ENCODE measurements at places on chromosomes 7 and 10.

DNA sequence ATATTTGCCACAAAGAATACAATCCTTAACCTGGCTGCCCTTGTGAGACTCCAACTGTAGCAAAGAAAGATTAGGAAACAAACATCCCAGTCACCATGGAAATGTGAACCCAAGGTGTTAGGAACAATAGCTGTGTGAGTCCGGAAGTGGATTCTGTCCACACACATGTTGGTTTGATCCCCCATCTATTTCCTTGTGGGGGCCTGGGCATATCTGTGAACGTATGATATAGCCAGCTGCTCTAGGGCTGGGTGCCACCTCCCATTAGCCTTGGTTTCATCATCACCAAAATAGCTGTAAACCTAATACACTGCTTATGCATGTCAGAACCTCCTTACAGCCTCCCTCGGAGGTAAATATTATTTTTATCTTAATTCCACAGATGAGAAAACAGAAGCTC, 26.4 kb downstream of the GRK5 start:
- DNase-seq, result no peak

DNA sequence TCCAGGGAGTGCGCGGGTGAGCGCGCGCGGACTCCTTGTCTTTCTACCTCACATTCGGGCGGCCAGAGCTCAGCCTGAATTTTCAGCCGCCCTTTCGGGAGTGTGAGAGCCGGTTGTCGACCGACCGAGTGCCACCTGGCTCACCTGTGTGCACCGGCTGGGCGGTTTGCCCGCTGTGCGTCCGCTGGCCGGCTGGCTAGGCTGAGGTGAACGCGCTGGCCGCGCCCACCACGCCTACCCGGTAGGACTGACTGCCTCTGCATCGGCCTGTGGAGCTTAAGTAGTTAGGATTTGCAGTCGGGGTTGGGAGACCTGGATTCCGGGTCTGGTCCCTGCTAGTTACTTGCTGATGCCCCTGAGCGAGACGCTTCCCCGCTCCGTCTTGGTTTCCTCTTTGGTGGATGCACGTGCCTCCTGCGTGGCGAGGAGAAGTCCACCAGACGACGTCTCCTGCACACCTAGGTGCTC, 553 bp downstream of the TSPAN15 start:
- no peak for DNase-seq

GRCh38 chr10:12962556-12962955, 39.0 kb downstream of the CCDC3 start:
- no peak for DNase-seq

GRCh38 chr7:43143918-43144589, 31.6 kb downstream of the HECW1 start:
- no peak for DNase-seq

DNA sequence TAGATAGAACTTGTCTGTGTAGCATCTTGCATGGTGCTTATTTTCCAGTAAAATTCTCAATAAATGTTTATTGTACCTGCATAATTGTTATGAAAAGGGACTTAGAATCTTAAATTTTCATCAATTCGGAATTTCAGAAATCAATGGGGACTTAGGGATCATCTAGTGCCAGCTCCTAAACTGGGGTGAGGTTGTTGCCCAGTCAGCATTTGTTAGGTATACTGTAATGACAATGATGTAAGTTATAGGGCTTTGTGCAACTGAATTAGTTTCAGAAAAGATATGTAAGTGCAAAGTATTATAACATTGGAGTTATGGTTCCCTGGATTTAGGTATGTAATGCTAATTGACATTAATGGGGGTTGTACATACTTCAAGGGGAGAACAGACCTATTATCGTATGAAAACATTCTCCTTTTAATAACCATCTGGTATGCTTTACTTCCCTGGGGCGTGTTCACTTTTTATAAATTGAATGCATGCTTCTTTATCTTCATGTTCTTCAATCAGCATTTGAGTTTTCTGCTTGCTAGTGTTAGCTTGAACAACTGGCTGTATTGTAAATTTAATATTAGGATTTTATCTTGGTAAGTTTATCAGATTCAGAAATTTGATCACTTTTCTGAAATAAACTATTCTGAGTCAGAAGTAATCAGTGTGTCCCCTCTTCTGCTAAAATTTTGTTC, 270.3 kb downstream of the BBS9 start:
- DNase-seq, result no peak

GRCh38 chr7:891291-891690, 14.9 kb downstream of the GET4 start:
- DNase-seq, result no peak

DNA sequence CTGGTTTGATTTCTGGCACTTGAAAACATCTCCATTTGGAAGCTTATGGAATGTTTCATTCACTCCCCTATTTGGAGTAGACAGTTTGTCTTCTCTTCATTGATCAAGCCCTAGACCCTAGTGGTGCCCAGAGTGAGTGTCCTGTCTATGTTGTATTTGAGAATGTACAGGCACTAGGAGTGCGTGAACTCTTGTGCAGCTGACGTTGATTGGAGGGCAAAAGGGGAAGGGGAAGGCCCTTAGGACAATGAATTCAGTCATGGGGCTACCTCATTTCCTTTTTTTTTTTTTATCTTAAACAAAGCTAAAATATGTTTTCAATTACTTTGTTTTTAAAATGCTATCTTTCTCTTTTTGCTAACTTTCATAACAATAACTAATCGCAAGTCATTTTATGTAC, 66.5 kb downstream of the ADD3 start:
- no peak for DNase-seq

GRCh38 chr7:157869793-157870192, 533.0 kb downstream of the DNAJB6 start:
- no peak for DNase-seq

- DNase-seq, result no peak
Observed at GRCh38 chr7:148872188-148872587, 11.9 kb downstream of the EZH2 start.

DNA sequence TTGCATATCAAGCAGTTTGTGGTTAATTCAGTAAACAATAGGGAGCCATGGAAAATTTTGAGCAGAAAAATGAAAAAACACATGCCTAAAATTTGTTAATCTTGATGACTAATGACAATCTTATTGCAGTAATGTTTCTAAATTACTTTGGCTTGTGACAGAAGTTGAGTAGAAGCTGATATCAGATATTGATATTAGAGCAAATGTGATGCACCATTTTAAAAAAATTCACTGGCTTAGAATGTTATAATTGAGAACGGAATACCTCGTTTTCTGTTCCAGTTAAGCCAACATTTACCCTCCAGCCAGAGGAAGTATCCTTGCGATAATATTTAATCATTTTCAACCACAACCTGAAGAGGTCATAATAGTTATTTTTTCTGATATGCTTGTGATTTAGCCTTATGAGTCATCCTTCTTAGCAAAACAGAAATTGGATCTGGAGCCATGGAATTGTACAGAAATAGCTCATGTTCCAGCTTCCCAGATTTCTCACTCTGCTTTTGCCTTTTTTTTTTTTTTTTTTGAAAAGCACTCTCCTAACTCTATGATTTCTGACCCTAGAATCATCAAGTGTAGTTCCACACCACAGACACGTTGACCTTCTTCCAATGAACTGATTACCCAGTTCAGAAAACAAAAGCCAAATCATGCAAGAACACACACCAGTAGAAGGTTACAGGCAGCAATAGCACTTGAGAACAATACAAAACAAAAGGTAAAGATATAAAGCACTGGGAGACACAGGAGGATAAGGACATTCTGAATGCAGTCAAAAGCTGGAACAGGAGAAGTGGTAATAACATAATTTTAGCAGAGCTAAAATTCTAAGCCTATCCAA, 96.8 kb upstream of the PHYHIPL start:
- no peak for DNase-seq

DNA sequence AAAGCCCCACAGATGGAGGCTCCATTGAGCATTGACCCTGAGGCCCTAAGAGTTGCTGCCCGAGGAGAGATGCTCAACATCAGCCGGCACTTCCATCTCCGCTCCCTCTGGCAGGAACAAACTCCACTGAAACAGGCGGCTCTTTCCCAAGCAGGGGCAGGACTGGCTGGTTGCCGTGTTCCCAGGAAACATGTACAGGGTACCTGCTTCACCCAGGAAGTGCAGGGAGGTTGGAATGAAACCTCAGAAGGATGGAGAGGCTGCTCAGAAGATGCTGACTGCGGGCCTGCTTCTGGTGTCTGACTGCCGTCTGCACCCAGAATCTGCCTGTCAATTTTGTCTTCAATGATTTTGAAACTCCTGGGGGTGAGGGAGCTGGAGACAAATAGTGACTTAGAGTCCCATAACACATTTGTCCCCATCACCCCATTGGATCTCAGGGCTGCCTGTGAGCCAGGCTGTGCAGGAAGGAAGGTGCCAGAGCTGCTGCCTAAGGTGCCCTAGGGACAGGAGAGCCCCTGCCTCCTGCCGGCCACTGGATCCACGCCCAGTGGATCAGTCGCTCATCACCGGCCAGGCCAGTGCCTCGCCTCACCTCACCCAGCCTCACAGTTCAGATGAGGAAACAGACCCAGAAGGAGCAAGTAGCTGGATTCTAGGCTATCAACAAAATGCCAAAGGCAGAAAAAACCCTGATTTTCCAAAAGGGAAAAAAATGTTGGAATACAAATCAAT, 237.3 kb downstream of the PTPRN2 start:
- no peak for DNase-seq

GRCh38 chr7:29565982-29566746, 2.5 kb downstream of the PRR15 start:
- no peak for DNase-seq

DNA sequence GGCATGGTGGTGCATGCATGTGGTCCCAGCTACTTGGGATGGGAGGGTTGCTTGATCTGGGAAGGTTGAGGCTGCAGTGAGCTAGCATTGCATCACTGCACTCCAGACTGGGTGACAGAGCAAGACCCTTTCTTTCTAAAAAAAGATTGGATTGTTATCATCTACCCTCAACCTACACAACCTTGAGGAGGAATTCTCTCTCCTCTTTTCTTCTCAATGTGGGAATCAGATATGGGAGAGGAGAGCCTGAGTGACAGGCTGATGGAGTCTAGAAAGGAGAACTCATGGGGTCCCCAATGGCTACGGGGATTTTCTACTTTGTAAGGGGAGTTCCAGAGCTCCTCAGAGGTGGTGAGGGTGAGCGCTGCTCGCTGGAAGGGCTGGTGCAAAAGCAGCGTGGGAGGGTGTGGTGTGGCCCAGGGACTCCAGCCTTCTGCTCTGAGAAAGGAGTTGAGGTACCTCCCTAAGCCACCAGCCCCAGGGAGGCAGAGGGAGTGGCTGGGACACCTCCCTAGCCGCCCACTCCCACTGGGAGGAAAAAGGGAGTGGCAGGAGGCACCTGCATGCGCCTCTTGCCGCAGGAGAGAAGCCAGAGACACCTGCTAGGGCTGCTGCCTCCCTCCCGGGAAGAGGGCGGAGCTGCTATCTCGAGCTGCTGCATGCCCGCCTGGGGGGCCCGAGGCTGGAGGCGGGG, 48.4 kb downstream of the GATA3 start:
- no peak for DNase-seq

DNA sequence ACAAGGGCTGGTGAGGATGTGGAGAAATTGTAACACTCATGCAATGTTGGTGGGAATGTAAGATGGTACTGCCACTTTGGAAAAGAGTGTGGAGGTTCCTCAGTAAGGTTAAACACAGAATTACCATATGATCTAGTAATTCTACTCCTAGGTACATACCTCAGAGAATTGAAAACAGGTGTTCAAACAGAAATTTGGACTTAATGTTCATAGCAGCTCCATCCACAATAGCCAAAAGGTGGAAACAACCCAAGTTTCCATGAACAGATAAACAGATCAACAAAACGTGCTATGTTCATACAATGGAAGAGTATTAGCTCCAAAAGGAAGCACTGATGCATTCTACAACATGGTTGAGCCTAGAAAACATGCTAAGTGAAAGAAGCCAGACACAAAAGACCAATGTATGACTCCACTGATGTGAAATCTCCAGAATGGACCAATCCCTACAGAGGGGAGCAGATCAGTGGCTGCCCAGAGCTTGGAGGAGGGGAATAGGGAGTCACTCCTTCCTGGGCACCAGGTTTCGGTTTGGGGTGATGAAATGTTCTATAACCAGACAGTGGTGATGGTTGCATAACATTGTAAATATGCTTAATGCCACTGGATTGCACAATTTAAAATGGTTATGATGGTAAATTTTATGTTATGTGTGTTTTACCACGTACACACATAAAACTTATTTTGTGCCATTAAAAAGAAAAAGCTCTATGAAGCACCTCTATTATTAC, 5.7 kb upstream of the WDR86 start:
- no peak for DNase-seq

DNA sequence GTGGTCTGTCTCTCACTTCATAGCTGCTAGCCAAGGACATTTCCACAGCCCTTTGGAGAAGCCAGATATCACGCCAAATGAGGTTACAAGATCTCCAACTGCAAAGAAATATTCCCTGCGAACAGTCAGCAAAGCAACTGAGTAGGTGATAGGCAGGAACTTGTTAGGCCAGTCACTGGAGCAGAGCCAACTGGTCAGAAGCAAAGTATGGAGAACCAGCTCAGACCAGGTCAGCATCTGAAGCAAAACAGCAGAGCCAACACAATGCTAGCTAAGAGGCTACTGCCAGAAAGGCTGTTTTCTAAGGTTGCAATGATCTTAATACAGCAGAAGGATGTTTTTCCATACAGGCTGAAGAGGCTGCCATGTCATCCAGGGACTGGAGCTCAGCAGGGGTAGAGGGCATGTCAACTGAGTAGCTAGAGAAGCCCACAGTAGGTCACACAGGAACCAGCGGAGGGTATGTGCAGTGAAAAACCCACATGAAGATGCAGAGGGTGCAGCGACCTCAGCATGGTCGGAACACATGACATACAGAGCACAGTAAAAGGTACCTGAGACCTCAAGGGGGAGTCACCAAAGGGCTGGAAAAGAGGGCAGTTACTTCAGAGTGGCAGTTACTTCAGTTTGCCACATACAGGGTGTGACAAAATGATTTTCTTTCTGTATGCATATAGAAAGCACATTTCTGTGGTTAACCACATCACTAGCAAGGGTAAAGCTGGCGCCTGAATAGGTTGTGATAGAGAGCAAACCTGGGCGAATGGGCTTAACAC, 8.9 kb downstream of the SEC31B start:
- peak; percentile 80 for DNase-seq

- no peak for DNase-seq
Observed at GRCh38 chr7:135372222-135372621, 137.7 kb downstream of the CNOT4 start.

DNA sequence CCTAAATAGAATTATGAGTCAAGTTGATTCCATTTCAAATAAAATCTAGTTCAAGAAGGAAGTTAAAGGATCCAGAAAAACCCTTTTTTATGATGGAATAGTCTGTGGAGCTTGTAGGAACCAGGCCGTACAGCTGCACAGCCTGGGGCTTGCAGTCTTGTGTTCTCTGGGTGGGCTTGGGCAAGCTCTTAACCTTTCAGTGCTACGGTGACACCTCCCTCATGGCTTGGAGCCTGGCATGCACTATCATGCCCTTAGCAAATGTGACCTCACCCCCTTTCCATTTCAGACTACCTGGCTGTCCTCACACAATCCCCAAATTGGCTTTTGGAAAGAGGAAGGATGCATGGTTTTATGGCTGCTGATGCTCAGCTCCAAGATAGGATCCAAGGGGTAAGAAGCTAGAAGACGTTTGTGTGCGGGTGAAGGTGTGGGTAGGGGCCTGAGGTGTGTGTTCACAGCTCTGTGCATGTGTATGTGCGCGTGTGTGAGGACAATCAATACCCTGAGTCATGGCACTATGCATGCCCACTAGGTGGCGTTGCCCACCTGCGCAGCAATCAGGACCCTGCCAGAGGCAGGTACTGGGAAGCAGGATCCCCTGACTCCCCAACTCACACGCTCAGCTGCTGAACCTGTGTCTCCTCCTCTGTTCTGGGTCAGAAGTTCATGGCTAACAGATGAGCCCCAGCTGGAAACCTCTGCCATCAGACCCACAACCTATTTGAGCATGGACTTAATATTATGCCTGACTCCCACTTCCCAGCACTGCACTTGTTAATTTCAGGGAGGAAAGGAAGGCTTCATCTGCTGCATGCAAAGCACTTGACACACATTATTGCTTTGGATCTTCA, 113.4 kb downstream of the PTPN20 start:
- peak; percentile 68 for DNase-seq
